ENCODE measurements at places on chromosomes 11 and 22.
A peak's percentile ranks its signal among the peaks of the same experiment; 100 is the strongest.

DNA sequence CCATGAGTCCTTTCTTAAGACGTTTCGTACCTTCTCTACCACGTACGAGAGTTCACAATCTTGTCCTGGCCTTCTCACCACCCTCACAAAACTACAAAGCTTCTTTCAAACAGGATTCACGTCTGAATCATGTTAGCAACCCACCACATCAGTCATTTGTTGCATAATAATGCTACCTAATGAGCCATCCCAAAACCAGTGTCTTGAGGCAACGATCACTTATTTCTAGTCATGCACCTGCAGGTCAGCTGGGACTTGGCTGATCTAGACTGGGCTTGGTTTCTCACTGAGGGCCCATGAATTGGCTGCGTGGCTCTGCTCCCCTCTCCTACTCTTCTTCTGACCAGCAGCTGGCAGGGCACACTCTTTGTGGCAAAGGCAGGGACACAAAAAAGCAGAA, 28.3 kb downstream of the LARGE1 start:
- DNase-seq = no peak

- peak; percentile 74 for DNase-seq
Observed at GRCh38 chr11:130650456-130651030, 202.1 kb downstream of the ADAMTS15 start.

DNA sequence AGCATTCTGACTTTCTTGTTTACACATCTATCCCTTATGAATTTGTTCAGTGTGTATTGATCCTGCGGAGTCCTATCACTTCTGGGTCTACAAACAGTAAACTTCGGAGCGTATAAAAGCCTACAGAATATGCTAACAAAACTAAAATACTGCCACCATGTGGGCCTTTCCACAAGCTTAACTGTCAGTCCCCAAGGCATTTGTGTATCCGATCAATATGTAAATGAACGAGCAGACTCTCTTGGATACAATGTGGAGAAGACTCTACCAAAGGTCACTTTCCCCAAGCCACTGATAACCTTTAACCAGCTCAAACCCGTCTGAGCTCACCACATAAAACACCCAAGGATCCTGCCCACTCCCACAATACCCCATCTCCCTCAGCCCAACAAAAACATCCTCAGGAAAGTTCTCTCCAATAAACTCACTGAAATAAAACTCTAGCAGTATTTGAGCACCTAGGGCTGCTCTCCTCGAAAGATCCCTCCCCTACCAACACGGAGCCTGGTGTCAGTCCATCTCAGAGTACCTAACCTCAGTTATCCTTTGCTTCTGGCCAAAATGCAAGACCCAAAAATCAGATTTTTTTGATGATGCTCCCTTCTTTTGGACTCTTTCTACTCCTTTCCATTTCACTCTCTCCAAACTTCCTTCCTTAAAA, 17.8 kb downstream of the ADA2 start:
- peak; percentile 29 for DNase-seq

- DNase-seq = peak; percentile 10
Observed at GRCh38 chr11:64500176-64501013, 90.6 kb upstream of the SLC22A12 start.

DNA sequence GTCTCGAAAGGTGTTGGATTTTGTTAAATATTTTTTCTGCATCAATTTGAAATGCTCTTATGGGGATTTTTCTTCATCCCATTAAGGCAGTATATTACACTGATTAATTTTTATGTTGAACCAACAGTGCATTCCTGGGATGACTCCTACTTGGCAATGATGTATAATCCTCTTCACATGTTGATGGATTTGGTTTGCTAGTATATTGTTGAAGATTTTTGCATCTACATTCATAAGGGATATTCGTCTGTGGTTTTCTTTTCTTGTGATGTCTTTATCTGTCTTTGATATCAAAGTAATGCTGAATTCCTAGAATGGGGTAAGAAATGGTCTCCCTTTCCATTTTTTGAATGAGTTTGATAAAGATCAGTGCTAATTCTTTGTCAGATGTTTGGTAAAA, 18.7 kb upstream of the SLC35C1 start:
- no peak for DNase-seq

Measured in GM23248 (cell line).